ENCODE measurements at places on chromosomes 12 and 14.

- H3K4me3 ChIP-seq: peak overlapping the region; percentile 78
- H3K27me3 ChIP-seq: no peaks in the 10 kb centered on the region
- DNase-seq: no peak
- H3K4me1 ChIP-seq: no peaks in the 10 kb centered on the region
- H3K36me3 ChIP-seq: no peaks in the 10 kb centered on the region
Observed at GRCh38 chr14:74763803-74764531, 851 bp downstream of the YLPM1 start.

GRCh38 chr14:46769292-46769691, 117.7 kb upstream of the RPL10L start:
- H3K4me1 ChIP-seq: no peaks in the 10 kb centered on the region
- peak; percentile 65 for DNase-seq
- no peak overlapping the region for H3K4me3 ChIP-seq
- no peak overlapping the region for H3K27ac ChIP-seq
- H3K36me3 ChIP-seq: no peaks in the 10 kb centered on the region

- H3K4me3 ChIP-seq: no peak overlapping the region
- no peak overlapping the region for H3K27ac ChIP-seq
Observed at GRCh38 chr14:61264010-61264571, 17.0 kb downstream of the TMEM30B start.

DNA sequence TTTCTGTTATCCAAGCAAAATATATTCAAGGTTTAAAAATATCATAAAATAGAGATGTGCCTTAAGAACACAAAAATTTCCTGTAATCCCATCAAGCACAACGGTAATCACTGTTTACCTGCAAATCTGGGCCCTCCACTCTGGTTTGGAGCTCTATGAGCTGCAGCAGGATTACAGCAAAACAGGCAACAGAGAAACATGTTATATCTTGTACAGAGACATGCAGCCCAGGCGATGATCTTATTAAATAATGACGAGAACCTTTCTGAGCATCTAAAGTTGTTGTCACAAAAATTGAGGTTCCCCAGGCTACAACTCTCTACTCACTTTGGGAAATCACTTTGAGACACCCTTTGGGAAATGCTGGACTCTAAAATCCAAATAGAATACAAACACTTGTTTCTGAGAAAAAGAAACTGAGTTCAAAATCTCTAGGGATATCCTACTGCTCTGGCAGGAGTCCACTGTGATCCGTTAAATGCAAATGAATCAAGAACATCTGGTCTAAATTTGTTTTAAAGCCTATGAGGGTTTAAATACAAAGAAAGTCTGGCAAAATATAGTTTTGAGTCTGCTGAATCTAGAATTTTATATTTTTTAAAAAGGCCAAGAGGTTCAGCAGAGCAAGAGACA, 36.3 kb downstream of the STON2 start:
- no peak for DNase-seq
- no peak overlapping the region for H3K4me3 ChIP-seq
- no peak overlapping the region for H3K27ac ChIP-seq
- no peaks in the 10 kb centered on the region for H3K27me3 ChIP-seq
- 0 out of 2 replicates have a peak, but pooled peaks cover 7% of the 10 kb centered on the region for H3K4me1 ChIP-seq

GRCh38 chr12:62372825-62373224, 93.8 kb upstream of the MON2 start:
- H3K27me3 ChIP-seq: no peaks in the 10 kb centered on the region
- no peak overlapping the region for H3K27ac ChIP-seq
- DNase-seq: no peak
- no peaks in the 10 kb centered on the region for H3K4me1 ChIP-seq

DNA sequence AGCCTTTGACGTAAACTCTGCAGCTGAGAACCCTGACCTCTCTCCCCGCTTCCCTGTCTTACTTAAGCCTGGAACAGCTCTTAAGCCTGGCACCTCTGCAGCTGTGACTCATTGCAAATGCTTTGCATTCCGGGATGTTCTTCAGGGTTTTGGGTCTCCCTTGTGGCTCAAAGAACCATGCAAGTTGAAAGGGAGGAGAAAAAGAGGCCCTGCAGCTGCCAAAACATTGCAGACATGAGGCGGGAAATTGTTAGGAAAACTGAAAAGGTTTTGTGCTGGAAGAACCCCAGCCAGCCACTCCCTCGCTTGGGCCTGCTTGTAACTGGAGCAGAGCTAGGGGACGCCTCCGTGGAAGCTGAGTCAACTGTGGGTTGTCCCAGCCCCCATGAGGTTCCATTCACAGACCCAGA, 60.2 kb upstream of the FERMT2 start:
- DNase-seq: no peak
- no peaks in the 10 kb centered on the region for H3K27me3 ChIP-seq
- no peaks in the 10 kb centered on the region for H3K36me3 ChIP-seq
- no peak overlapping the region for H3K4me3 ChIP-seq
- no peaks in the 10 kb centered on the region for H3K4me1 ChIP-seq
- H3K27ac ChIP-seq: no peak overlapping the region

- DNase-seq: no peak
- H3K27me3 ChIP-seq: no peaks in the 10 kb centered on the region
- no peak overlapping the region for H3K27ac ChIP-seq
- no peak overlapping the region for H3K4me3 ChIP-seq
- H3K36me3 ChIP-seq: no peaks in the 10 kb centered on the region
- no peaks in the 10 kb centered on the region for H3K4me1 ChIP-seq
Observed at GRCh38 chr14:21032326-21033132, 2.1 kb downstream of the RNASE13 start.

DNA sequence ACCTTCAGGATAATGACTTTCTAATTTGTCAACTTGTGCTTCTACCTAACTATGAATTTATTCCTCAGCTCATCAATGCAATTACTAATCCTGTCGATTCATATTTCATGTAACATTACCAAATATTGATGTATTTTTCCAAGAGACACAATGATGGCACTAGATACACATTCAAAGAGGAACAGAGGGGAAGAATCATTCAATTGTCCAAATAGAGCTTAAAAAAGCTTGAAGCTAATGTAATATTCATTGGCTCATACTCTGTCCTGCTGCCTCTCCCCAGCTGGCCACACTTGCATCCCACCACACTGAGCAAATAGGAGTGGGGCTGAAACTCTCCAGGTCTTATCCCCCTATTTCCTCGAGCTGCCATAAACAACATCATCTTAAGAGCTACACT, 9.3 kb downstream of the TESPA1 start:
- no peaks in the 10 kb centered on the region for H3K27me3 ChIP-seq
- no peaks in the 10 kb centered on the region for H3K36me3 ChIP-seq

DNA sequence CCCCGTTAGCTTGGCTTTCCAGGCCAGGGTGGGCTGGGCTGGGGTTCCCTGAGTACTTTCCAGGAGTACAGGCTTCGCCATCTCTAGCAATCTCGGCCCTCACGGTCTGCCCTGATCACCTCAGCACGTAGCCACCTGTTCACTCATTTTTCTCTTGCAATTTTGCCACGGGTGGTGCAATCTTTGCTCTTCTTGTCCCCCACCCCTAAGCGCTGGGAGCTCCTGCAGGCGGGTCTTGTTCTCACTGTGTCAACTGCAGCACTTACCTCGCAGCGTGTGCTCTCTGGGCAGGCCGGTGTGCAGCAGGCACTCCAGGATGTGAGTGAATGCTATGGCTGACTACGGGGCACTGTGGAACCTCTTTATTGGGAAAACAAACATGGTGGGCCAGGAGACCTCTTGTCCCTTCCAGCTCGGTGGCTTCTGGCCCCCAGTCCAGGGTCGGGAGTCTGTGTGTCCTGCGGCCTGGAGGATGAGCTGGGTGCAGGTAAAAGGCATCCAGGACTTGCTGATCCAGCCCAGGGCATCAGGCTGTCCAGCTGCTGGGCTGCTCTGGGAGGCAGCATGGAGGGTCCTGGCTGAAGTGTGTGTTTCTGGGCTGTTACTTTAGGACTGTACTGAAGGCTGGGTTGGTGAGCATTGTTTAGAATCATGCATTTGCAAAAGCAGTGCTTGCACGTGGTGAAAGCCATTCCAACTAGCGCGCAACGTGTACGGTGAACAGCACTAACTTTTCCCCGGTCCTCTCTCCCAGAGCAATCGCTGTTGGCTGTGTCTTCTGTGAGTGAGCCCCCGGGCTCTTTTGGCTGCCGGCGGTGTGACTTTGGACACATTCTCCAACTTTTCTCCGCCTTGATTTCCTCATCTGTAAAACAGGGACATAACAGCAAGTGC, 1.5 kb upstream of the ULK1 start:
- H3K4me3 ChIP-seq: no peak overlapping the region
- no peaks in the 10 kb centered on the region for H3K4me1 ChIP-seq
- H3K36me3 ChIP-seq: no peaks in the 10 kb centered on the region
- DNase-seq: no peak
- H3K27me3 ChIP-seq: no peaks in the 10 kb centered on the region
- H3K27ac ChIP-seq: no peak overlapping the region

- H3K27me3 ChIP-seq: peaks cover 9% of the 10 kb centered on the region
- no peak overlapping the region for H3K4me3 ChIP-seq
- H3K36me3 ChIP-seq: no peaks in the 10 kb centered on the region
- H3K27ac ChIP-seq: no peak overlapping the region
- H3K4me1 ChIP-seq: peaks cover 7% of the 10 kb centered on the region
- no peak for DNase-seq
Observed at GRCh38 chr12:132491761-132492378, 1.9 kb downstream of the FBRSL1 start.

- peak within 1 kb of the TSS; percentile 62 for H3K4me3 ChIP-seq
- peaks cover 26% of the 10 kb centered on the region for H3K4me1 ChIP-seq
- H3K27me3 ChIP-seq: no peaks in the 10 kb centered on the region
- H3K27ac ChIP-seq: peak within 1 kb of the TSS; percentile 81
- DNase-seq: peak; percentile 84
Observed at GRCh38 chr14:105065280-105066228, at the start of gene GPR132. GPR132 (minus strand) TSS chr14:105065430; CDS start chr14:105055420, 10,010 bp downstream.

GRCh38 chr14:98956181-98956580, 315.8 kb downstream of the BCL11B start:
- no peak overlapping the region for H3K27ac ChIP-seq
- no peaks in the 10 kb centered on the region for H3K36me3 ChIP-seq
- H3K27me3 ChIP-seq: no peaks in the 10 kb centered on the region

DNA sequence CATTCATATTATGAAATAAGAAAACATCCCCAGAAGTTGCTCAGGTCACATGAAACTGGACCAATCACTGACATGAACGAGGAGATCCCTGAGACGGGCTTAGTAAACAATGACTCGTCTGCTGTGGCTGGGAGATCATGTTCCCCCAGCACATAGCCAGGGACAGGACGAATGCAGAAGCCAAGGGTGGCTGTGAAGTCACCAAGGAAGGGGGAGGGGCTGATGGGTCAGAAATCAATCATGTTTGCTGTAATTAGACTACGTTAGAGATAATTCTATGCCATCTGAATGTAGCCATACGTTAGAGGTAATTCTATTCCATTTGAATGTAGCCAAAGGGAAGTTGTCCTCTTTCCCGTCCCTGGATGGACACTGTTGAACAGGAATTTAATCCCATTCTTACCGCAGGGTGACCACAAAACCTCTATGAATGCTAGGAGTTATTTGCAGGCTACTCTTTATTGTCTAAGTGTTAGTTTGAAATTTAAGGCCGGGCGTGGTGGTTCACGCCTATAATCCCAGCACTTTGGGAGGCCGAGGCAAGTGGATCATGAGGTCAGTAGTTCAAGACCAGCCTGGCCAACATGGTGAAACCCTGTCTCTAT, 332.9 kb downstream of the TMEM132D start:
- H3K4me3 ChIP-seq: no peak overlapping the region
- H3K4me1 ChIP-seq: no peaks in the 10 kb centered on the region
- no peak overlapping the region for H3K27ac ChIP-seq
- no peaks in the 10 kb centered on the region for H3K27me3 ChIP-seq
- H3K36me3 ChIP-seq: no peaks in the 10 kb centered on the region

GRCh38 chr12:11568155-11568761, 81.2 kb upstream of the ETV6 start:
- H3K4me3 ChIP-seq: no peak overlapping the region
- H3K27ac ChIP-seq: peak overlapping the region; percentile 36
- no peaks in the 10 kb centered on the region for H3K36me3 ChIP-seq
- H3K27me3 ChIP-seq: no peaks in the 10 kb centered on the region

GRCh38 chr12:111803038-111803626, 36.4 kb downstream of the ALDH2 start:
- H3K4me3 ChIP-seq: no peak overlapping the region
- H3K4me1 ChIP-seq: no peaks in the 10 kb centered on the region
- DNase-seq: no peak
- no peaks in the 10 kb centered on the region for H3K36me3 ChIP-seq

- no peak overlapping the region for H3K4me3 ChIP-seq
- H3K27me3 ChIP-seq: no peaks in the 10 kb centered on the region
- DNase-seq: no peak
- no peaks in the 10 kb centered on the region for H3K36me3 ChIP-seq
Observed at GRCh38 chr12:111361073-111361716, 7.7 kb downstream of the PHETA1 start.

DNA sequence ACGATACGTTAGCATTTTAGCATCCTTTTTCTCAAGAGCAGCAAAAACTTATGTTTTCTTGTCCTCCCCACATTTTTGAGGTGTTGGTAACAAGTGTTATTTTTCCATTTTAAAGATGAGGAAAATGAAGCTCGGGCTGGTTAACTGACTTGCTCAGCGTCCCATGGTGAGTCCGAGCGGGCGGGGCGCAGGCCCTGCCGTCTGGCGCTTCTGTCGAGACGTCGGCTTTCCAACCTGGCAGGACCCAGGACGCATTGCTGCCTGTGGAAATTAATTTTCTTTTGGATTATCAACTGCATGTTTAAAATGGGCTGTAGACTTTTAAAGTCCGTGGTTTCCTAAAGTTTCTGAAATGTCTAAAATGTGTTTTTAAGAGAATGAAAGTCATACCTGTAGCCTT, 30.4 kb downstream of the XRCC3 start:
- no peak for DNase-seq
- H3K4me1 ChIP-seq: no peaks in the 10 kb centered on the region
- H3K36me3 ChIP-seq: no peaks in the 10 kb centered on the region
- H3K27ac ChIP-seq: no peak overlapping the region

DNA sequence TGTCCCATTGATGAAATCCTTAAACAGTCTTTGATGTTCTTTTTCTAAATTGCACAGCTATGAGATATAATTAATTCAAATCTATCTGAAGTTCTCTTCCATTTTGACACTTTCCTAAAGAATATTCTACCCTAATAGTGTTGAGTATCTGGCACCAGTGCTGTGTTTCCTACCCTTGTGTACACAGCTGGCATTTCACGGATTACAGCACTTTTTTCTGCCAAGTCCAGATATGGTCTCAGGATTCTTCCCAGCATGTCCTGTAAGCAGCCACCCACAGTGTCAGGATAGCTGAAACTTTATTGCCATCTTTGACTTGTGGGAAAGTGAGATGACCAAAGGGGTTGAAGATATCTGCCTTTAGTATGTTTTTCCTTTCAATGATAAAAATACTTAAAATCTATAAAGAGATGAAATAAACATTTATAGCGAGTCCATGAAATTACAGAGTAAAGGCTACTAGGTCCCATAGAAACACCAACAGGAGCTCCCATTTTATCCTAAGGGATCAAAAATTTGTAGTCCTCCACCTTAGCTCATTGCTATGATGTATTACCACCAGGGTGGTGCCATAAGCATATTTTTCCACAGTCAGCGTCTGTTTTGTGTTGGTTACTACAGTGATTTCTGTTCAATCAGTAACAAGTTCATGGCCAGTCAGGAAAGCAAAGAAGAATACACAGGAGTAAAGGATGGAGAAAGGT, 96.7 kb downstream of the TRHDE start:
- DNase-seq: no peak
- H3K27me3 ChIP-seq: no peaks in the 10 kb centered on the region
- H3K36me3 ChIP-seq: no peaks in the 10 kb centered on the region
- H3K27ac ChIP-seq: no peak overlapping the region
- H3K4me1 ChIP-seq: no peaks in the 10 kb centered on the region

Data from MM.1S (cell line).